ENCODE measurements at places on chromosomes 1 and 21.

DNA sequence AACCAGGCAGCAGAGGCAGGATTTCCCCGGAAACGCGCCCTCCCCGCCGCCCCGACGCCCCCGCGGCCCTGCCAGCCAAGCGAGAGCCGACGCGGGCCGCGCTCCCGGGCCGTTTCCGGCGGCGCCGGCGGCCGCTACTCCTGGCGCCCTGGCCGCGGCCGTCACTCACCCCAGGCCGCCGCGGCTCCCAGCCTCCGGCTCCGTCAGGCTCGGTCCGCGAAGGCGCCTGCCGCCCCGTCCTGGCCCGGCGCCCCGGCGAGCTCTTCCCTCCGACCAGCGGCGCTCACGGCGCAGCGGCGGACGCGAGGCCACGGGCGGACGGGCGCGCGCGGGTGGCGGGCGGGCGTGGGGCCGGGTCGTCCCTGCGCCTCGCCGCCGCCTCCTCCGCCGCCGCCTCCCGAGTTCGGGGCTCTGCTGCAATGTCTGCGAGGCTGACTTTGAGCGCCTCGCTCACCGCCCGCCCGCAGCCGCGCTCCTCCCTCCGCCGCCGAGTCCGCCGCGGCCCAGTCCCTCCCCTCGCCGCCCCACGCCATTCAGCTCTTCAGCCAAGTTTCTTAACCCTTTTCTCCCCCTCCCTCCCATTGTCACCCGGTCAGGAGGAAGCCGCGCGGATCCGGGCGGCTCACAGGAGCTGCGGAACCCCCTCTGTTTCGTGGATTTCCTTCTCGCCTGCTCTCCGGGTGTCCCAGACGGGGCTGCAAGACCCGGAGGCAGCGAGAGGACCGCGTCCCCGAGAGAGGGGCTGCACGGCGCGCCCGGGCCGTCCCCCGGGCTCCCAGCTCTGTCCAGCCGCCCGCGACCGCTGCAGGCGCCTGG lies at the start of gene NRIP1:
NRIP1 (minus strand) TSS at position 425 of the 816 bp plus-strand sequence. CDS start 96,808 bp downstream, outside the sequence.
- DNase-seq = peak; percentile 79

DNA sequence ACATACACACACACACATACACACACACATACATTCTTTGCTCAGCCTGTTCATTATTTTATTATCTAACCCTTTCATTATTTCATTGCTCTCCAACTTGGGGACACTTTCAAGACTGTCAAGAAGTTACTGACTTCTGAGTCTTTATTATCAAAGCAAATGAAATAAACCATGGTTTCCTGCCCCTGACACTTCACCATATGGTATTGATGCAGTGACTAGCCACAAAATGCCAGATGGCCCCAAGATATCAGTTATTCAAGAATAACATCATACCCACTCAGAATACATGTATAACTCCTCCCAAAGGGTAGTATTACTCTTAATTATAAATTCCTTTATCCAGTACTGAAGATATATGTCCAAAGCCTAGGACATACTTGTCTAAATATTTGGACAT lies 197.3 kb downstream of the MRPL39 start:
- DNase-seq = no peak

DNA sequence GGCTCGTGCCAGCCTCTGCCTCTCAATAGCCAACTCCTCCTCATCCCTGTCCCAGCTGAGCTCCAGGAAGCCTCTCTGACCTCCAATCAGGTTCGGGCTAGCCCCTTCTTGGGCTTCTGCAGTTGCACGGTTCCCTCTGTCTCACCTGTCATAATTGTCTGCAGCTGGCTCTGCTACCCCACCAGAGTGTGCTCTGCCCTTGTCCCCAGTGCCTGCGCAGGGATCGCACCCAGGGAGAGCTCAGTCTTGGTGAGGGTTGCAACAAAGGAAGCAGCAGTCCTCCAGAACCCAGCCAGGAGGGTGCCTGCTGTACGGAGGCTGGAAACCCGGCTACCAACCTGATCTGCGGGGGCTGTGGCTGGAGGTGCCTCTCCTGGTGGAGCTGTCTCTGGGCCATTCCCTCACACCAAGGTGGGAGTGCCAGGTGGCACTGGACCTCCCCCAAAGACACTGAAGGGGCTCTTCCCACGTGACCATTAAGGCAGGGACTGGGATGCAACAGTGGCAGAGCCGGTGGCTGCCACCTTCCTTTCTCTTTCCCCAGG lies 63.5 kb upstream of the DMRTB1 start:
- no peak for DNase-seq

GRCh38 chr1:47887475-47888293 lies 109.5 kb downstream of the TRABD2B start:
- no peak for DNase-seq

DNA sequence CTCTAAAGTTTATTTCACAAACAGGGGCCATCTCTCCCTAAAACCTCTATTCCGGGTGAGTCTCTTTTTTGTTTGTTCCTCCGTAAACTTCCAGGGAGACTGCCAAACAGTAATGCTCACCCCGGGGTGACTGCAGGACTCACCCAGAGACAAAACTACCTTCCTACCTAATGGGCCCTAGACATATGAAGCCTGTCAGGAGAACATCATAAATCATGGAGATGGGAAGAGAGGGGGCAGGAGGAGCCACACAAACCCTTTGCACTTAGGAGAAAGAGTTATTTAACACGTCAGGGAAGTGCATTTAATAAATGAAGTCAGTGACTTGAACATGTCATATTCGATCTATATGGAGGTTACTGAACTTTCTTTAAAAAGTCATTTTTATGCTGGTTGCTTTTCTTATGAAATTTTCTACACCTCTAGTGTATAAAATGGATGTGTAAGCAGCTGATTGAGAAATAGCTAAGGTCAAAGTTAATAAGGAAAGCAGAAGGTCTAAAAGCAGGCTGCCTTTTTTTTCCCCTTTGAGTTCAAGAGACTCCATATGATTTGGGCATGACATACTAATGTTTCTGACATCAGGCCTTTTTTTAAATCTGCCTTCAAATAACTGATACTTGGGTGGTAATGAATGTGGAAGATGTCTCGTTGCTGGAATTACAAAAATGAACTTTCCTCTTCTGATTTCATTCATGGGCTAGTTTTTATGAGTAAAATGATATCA lies 286.9 kb upstream of the USP25 start:
- DNase-seq = no peak

DNA sequence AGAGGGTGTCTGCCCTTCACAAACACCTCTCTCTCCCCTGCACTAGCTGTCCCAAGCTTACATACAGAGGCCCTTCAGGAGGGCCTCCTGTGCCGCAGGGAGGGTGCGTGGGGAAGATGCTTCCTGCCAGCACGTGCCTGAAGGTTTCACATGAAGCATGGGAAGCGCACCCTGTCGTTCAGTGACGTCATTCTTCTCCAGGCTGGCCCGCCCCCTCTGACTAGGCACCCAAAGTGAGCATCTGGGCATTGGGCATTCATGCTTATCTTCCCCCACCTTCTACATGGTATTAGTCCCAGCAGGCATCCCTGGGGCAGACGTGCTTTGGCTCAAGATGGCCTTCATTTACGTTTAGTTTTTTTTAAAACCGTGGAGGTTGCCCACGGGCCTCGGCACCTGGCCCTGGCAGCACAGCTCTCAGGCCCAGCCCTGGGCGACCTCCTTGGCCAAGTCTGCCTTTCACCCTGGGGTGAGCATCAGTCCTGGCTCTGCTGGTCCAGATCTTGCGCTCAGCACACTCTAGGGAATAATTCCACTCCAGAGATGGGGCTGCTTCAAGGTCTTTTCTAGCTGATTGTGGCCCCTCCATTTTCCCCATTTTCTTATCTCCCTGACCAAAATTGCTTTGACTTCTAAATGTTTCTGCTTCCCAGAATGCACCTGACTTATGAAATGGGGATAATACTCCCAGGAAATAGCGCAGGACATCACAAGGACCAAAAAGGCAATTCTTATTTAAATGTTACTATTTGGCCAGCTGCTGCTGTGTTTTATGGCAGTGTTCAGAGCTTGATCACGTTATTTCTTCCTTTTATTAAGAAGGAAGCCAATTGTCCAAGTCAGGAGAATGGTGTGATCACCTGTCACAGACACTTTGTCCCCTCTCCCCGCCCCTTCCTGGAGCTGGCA lies 6.1 kb downstream of the NPPA start:
- no peak for DNase-seq

DNA sequence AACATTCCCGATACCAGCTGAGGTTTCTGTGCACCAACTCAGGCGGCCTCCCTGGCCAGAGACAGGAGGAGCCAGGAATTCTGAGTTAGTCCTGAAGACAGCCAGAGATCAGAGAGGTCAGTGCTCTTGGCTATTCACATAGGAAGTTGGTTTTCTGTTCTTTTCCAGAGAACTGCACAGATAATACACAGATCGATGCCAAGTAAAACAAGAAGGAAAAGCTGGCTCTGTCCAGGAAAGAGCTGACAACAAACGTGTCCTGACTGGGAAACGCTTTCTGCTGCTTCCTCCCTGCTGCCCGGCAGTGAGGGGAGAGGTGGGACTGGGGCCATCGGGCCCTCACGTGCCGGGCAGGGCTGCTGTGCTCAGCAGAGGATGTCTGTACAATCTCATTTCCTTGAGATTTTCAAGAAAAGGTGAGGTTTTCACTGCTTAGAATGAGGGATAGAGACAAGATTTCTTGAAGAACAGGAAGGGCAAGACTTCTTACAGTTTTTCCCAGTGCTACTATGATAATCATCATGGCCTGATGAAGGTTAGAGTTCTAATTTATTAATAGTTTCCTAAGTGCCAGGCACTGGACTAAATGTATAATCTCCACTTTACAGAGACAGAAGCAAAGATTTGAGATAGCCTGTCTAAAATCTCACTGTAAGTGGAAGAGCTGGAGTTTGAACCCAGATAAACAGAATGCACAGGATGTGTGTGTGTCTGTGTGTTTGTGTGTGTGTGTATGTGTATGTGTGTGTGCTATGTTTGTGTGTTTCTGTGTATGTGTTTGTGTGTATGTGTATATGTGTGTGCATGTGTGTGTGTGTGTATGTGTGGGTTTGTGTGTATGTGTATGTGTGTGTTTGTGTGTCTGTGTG lies 211.0 kb upstream of the RAB4A start:
- no peak for DNase-seq

DNA sequence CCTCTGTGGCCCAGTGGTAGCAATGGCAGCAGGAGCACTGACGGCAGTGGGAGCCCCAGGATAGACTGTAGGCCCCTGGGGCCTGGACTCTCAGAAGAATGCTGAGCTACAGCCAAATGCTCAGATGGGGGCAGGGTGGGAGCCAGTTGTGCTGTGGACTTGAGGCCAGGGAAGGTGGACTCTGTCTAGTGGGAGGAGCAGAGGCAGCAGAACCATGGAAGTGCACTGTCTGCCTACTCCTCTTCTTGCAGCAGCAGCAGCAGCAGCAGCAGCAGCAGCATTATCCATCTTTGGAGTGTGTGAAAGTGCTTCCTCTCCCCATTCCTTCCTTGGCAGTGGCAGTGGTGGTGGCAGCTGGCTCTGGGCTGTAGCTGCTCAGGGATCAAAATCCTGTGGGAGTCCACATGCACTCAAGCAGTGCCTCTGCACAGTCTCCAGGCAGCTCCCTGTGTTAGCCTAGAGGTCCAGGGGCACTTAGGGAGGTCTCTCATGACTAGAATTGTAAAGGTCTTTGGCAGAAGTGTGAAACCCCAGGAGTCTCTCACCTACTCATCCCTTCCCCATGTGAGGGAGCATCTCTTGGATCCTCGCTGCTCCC lies 917.9 kb upstream of the B3GALT2 start:
- no peak for DNase-seq

All from activated CD4-positive, alpha-beta T cell treated with anti-CD3 and anti-CD28 coated beads, Interleukin-10, Interleukin-2, amounts not matched to agents 100 ng/mL and 50 ng/mL, durations not matched to agents 16 hours and 8 hours (primary cell).